ENCODE measurements at places on chromosomes 3 and 15.
A peak's percentile ranks its signal among the peaks of the same experiment; 100 is the strongest.

GRCh38 chr3:194691481-194692283 is 6.0 kb downstream of the FAM43A start:
- no peak for DNase-seq

DNA sequence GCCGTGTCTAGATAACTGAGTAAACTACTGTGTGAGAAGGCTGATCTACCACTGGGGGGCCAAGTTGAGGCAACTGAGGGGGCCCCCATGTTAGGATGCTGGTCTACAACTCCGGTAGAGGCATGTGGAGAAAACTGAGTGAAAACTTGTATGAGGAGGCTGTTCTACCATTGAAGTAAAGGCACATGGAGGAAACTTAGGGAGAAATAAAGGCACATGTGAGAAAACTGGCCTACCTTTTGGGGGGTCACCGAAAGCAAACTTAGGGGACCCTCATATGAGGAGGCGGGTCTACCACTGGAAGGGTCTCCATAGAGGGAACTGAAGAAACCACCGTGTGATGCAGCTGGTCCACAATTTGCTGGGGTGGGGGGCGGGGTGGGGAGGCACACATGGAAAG is 155.2 kb downstream of the FBLN2 start:
- DNase-seq: no peak

DNA sequence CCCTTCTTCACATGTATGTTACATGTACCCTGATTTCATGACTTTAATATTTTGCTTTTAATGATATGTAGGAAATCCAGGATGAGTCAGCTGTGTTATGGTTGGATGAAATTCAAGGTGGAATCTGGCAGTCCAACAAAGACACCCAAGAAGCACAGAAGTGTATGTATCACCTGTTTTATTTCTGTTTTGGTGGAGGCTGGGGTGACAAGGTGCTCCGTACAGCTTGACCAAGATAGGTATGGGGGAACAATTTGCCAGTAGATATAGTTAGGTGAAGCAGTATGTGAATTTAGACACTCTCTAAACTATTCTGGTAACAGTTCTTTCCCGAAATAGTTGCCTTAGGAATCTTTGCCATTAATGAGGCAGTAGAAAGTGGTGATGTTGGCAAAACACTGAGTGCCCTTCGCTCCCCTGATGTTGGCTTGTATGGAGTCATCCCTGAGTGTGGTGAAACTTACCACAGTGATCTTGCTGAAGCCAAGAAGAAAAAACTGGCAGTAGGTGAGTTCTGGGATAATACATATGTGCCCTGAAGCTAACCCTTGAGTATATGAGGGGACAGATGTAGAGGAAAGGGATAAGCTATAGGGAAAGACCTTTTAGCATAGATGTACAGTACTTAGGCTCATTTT is 63.7 kb upstream of the CRTC3 start:
- DNase-seq: no peak

DNA sequence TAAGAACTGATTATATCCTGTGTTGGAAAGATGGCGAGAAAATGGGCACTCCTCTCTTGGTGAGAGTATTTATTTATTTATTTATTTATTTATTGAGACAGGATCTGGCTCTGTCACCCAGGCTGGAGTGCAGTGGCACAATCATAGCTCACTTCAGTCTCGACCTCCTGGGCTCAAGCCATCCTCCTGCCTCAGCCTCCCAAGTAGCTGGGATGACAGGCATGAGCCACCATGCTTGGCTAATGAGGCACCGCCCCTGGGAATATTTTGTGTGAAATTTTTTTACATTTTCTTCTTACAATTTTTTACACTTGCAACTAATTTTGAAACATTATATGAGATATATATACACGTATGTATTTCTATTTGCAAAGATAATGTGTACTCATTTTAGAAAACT is 150.5 kb upstream of the PRR20G start:
- DNase-seq: no peak

GRCh38 chr3:196741249-196741889 is 1.7 kb downstream of the PAK2 start:
- no peak for DNase-seq

DNA sequence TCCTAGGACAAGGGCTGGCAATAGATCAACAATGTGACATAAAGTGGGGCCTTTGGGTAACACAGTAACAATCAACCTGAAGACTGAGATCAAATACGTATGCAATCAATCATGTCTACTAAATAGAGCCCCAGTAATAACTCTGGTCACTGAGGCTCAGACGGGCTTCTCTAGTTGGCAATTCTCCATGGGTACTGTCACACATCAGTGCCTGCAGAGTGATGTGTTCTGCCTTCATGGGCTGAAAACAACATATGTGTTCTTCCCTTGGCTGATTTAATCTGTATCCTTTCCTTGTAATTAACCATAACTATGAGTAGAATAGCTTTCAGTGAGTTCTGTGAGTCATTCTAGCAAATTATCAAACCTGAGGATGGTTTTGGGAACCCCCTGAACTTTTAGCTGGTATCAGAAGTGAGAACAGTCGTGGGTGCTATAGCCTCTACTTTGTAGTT is 113.6 kb downstream of the TMCO5A start:
- no peak for DNase-seq

- DNase-seq: peak; percentile 33
Observed at GRCh38 chr15:40843885-40844695, at the start of gene SPINT1. Gene SPINT1, plus strand, starts transcription at chr15:40844048. Its CDS starts 507 bp downstream, at chr15:40844555.

Measured in activated CD4-positive, alpha-beta T cell treated with anti-CD3 and anti-CD28 coated beads, Interleukin-2, amount 50 U/mL, for 1 hour (primary cell).